ENCODE measurements at places on chromosomes 4 and X.

DNA sequence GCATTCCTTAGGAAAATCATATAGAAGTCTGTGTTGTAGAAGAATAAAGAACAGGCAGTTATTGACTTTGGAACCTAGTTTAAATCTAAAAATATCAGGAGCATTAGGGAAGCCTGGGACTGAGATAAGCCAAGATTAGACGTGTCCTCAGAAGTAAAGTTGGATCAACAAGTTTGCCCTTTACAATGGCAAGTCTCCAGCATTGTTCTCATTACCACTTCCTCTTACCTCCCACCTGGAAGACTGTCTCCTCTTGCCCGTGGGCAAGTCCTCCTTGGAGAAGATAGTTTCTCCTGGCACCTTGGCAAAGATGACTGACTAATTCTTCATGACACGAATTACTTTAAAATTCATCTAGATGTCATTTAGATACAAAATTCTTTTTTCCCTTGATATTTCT is 37.8 kb downstream of the CNKSR2 start:
- no peak for DNase-seq

DNA sequence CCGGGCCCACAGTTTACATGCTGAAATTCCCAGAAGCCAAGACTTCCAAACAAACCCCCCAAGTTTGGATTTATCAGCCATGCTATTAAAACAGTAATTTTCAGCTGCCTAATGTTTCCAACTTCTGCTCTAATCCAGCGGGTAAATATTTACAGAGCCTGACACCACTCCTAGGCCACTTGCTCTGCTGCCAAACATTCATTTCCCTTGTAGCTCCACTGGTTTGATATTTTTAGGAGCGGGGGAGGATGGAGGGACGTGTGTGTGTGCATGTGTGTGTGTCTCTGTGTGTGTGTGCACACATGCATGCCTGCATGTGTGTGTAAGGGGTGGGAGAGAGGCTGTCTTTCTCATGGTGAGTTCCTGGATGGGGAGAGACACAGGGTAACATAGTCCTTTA is 115.7 kb upstream of the PJA1 start:
- no peak for DNase-seq

- DNase-seq = peak; percentile 25
These were observed 388.4 kb upstream of the TEX13C start for GRCh38 chrX:124931241-124931640.

- no peak for DNase-seq
These were observed 35.1 kb downstream of the MAGED2 start for GRCh38 chrX:54842607-54843006.

- no peak for DNase-seq
These were observed 14.3 kb upstream of the TDO2 start for GRCh38 chr4:155889031-155889793.

GRCh38 chrX:148498067-148498466 is 2.4 kb upstream of the AFF2 start:
- no peak for DNase-seq

DNA sequence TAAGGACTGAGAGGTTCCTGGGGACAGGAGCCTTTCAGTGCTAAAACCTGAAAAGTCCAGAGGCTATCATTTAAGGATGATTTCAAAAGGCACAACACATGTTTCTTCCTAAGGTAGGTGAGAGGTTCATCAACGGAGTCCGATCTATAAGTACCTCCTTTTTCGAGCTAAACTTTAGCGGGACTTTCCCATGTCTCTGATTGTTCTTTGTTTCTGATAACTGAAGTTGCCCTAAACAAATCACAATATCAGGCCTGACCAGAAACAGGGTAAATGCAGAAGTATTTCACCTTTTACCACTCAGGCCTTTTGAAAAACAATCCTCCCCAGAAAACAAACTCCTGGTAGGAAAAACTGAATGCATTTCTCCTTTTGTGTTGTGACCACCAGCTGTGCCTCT is 17.6 kb downstream of the PIR start:
- no peak for DNase-seq

GRCh38 chr4:123643691-123644090 is 247.1 kb downstream of the SPRY1 start:
- no peak for DNase-seq

GRCh38 chrX:38805432-38806389 is 4.5 kb downstream of the MID1IP1 start:
- peak; percentile 61 for DNase-seq

- DNase-seq = no peak
These were observed 189.6 kb downstream of the BCOR start for GRCh38 chrX:39907964-39908661.

DNA sequence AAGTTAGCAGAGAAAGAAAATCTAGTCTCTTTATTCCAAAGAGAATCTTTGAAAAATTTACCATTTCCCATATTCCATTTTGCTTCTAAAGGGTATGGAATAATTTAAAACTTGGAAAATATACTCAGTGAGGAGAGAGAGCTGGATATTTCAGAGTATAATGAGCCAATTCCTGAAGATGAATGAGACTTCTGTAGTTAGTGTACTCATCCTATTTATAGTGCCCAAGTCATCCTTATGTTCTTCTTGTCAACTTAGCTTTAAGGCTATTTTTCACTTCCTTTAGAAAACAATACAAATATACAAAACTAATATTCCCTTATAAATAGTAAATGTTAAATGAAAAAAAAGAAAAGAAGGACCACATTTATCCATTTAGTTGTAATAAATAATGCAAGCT is 302.6 kb downstream of the IQCM start:
- DNase-seq = no peak

DNA sequence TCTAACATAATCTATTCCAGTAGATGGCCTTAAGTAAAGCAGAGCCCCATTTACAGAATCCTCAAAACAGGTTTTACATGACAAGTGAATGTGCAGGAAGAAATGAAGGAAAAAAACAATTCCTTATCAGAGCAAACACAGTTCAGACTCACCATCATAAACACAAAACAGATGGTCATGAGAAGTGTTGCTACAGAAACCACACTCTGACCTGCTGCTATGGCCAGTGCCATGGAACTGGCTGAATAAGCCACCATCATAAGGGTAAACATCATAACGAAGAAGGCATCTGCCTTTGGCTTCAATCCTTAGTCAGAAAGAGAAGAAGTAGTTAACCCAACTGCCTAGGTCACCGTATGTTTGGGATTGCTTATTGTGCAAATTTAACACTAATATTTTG is 61.1 kb downstream of the ABCG2 start:
- DNase-seq = no peak

GRCh38 chr4:107757283-107757682 is 37.2 kb upstream of the PAPSS1 start:
- no peak for DNase-seq

DNA sequence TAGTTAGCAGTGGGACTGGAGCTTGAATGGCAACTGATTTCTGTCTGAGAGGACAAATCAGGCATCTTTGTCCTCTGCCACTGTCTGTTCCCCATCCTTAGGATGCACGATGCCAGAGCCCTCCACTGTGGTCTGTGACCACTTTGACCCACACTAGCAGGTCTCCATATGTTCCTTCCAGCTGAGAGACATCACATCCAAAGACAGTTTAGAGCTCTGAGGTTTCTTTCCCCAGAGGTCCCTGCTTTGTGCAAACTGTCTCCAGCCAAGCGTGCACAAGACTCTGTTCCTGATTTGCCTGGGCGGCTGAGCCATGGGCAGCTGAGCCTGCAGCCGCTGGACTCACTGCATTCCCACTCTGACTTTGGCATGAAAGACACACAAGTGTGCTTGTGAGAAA is 98.0 kb downstream of the PTTG2 start:
- DNase-seq = no peak

DNA sequence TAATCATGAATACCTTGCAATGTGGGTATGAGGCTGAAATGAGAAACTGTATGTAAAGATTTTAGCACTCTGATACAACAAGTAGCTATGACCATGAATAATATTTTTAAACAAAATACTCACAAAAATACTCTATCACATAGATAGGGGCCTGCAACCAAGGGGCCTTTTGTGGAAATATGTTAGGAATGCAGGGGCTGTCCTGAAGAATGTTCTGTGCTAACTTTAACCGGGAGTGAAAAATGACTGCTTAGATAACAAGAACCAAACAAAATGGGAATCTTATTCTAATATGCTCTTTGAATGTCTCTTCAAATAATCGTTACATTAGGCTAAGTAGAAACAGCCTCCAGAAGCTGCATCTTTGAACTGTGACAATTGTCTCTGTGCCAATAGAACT is 37.9 kb upstream of the GYPA start:
- no peak for DNase-seq

GRCh38 chr4:52477191-52477780 is 181.8 kb downstream of the USP46 start:
- no peak for DNase-seq

GRCh38 chr4:7976025-7976424 is 36.4 kb upstream of the AFAP1 start:
- DNase-seq = no peak

- no peak for DNase-seq
These were observed 58.5 kb downstream of the ANTXR2 start for GRCh38 chr4:80014531-80014930.

- DNase-seq = no peak
These were observed 232.9 kb downstream of the DHRSX start for GRCh38 chrX:2267890-2268289.

- DNase-seq = no peak
These were observed 31.8 kb downstream of the KLF3 start for GRCh38 chr4:38695809-38696208.

DNA sequence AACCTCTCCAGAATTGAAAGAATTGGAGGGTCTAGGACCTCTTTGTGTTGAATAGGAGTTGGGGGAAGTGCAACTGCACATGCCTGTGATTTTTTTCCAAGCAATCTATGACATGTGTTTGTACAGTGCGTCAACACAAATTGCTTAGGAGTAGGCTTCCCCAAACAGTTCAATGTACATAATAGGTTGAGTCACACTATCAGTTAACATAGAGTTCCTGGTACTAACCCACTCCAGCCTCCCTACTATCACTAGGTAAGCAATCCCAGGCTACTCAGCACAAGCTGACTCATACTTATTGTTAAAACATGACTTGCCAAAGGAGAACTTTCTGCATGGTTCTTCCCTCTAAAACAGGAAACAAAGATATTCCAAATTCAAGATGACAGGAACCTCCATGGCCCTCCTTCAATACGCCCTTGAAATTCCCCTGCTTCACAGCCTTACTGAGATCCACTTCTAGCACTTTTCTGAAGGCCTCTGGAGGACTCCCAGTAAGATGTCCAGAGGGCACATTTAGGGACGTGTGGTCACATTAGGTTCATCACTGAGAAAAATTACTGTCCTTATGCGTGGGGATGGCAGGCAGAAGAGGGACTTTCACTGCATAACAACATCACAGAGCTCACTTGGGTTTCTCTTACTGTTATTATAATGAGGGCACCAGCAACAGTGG is 8.4 kb upstream of the VSIG1 start:
- no peak for DNase-seq

GRCh38 chr4:83996254-83996653 is 460.3 kb downstream of the GPAT3 start:
- no peak for DNase-seq

- no peak for DNase-seq
These were observed 255.0 kb upstream of the PITX2 start for GRCh38 chr4:110877778-110878370.

DNA sequence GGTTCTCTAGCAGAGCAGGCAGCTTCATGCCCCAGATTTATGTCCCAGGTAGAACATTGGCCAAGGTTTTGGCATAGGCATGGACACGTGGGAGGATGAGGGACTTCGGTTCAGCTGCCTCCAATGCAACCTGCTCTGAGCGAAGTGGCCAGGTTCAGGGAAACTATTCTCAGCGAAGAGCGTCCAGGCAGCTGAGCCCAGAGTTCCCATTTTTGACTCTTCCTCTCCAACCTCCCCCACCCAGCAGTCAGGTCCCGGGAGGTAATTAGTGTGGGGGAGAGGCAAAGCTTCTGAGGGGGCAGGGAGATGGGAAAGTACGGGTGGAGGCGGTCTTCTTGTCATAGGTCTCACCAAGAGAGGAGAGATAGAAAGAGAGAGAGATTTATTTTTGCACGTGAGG is 1.0 kb downstream of the GABRA4 start:
- no peak for DNase-seq

DNA sequence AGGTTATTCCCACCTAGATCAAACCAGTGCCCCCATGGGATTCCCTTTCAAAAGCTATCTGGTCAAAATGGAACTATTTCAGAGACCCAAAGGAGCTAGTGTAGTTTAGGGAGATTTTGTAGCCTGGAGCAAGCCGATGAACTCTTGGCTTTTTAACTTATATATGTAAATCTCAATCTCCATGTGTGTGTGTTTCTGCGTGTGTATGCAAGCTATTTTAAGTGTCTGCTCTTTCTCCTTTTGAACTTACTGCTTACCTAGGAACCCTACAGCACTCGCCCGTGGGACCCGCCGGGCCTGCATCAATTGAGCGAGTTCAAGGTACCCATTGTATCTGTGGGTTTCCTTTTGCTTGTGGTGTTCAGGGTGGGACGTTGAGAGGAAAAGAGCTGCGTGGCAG is 10.4 kb downstream of the CSTF2 start:
- no peak for DNase-seq

- no peak for DNase-seq
These were observed 8.2 kb downstream of the MED14 start for GRCh38 chrX:40727093-40727492.

DNA sequence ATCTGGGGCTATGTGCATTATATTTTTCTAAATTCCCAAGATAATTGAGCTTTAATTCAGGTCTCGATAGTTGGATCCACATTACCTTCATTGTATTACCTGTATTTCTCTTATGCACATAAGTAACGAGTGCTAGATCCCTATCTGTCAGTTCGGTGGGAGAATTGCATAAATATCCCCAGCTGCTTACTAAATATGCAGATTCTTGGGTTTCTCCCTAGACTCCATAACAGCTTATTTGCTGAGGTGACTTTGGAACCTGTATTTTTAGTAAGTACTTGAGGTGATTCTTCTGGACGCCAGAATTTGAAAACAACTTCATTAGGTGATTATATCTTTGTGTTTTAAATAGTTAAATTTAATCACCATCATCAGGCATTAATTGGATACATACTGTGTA is 15.0 kb downstream of the UGT8 start:
- no peak for DNase-seq

DNA sequence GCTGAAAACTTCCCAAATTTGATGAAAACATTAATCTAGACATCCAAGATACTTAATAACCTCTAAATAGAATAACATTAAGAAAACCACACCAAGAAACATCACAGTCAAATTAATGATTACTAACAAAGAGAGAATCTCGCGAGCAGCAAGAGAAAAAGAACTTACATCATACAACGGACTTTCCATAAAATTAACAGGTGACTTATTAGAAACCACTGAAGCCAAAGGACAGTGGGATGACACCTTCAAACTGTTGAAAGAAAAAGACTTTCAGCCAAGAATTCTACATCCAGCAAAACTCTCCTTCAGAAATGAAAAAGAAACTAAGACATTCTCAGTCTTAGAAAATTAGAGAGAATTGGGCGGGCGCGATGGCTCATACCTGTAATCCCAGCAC is 232.0 kb downstream of the SNCA start:
- DNase-seq = no peak

DNA sequence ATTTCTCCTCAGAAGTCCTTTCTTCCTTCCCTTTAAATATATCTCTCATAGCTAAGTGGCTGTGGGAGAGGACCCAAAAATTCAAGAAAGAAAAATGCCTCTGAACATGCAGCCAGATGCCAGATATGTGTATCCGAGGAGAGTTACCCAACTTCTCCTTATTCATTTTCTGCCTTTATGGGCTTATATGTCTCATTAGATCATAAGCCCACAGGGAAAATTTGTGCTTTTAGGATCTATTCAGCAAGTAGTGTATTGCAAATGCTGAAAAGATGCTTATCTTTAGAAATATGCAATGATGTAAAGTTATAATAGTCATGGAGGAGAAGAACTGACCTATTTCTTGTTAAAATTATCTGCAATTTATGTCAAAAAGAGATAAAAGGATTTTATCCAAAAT is 371.8 kb upstream of the NOCT start:
- no peak for DNase-seq
